Activated T-helper 1 cell treated with anti-CD3 and anti-CD28 coated beads, Interleukin-12 subunit alpha, Interleukin-12 subunit beta, Interleukin-2, Interleukin-4 antibody, amounts not matched to agents 30 ng/mL and 10 ng/mL and 1 ng/mL, durations not matched to agents 14 hours and 24 hours and 36 hours (primary cell): ENCODE measurements at places on chromosomes 1 and 21. TPM values are rescaled to one million over a fixed set of nuclear protein-coding genes. Genes with fewer than 3 reads are reported as not detected.

FBLIM1 gene
- not detected in 2 replicates for total RNA-seq

VHLL gene
- total RNA-seq, result 0.56 TPM in 1 of 2 replicates, not detected in the other

DNA sequence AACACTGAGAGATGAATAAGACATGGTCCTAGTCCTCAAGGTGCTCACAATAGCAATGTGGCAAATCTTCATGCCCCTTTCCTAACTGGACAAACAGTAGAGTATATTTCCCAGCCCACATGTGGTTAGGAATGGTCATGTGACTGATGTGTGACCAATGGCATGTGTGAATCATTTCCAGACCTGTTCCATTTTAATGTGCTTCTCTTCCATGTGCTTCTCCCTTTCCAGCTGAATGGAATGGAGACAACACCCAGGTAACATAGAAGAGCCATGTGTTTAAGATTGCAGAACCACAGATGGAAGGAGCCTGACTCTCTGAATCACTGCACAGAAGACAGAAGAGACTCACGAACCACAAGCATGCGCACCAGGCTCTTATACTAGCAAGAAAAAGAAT is 409.9 kb upstream of the NFIA start:
- DNase-seq, result no peak

GRCh38 chr1:116325104-116325503 is 47.9 kb upstream of the ATP1A1 start:
- DNase-seq, result no peak

BCAN gene
- not detected in 2 replicates for total RNA-seq

RNF2 gene
- total RNA-seq, result 24.1 and 24.4 TPM in 2 replicates
